Fibroblast of villous mesenchyme (primary cell): ENCODE measurements at places on chromosomes 4 and X. TPM values are rescaled to one million over a fixed set of nuclear protein-coding genes. Genes with fewer than 3 reads are reported as not detected.

DNA sequence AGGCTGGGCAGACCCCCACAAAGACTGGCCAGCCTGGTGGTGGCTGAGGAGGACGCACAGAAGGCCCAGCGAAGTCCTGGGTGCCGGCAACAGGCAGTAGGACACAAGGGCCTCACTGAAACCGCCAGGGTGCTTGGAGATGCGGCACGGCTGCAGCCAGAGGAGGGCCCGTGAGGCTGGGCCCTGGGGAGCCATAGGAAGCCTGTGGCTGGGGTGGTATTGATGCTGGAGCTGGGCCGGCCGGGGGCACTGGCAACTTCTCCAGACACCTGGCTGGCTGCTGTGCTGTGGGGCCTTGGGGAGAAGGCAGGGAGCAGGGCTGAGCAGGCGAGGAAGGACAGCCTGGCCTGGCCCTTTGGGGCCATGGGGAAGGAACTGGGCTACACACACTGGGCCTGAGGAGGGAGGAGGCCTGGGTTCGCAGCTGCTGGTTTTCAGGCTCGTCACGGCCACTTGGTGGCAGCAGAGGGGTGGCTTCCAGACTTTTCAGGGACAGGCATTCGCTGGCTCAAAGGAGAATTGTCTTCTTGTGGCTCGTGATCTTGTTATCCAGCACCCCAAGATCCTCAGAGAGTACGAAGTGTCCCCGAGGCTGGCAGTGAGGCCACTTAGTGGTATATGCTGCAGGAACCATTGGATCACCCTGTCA, 37.2 kb downstream of the ATP2B3 start:
- peak; percentile 44 for DNase-seq

DNA sequence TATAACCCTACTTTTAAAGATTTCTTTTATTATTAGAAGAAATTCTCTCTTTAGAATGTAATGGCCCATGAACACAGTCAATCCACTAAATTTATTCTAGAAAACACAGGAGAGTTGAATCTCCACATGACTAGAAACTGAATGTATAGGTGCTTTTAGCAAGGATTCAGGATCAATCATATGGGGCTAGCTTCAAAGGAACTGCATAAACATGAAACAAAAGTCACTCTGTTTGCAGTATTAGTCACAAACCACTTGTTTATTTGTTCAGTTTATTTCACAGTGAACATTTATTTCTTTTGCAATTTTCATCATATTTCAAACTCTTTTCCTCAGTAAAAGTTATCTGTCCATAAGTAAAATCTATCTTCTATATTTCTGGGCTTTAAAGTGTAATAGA, 1604.6 kb downstream of the PCDH18 start:
- DNase-seq: no peak

GRCh38 chr4:52036886-52037530, 1.1 kb downstream of the SGCB start:
- no peak for DNase-seq

DNA sequence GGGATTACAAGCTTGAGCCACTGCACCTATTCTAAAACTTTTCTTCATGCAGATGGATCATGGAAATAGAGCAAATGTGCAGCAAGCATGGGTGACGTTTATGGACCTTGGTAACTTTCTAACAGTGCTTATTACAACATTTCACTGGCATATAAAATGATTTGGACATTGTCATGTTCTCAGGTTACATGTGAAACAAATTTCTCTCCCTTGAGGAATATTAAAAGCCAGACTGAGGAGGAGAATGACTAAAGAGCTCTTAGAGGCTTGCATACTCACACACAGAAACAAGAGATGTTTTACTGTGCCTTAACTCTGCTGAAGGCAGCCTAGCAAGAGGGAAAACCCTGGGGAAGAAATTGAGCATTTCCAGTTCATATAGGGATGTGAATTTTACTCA, 38.6 kb upstream of the GPR101 start:
- DNase-seq: no peak

- no peak for DNase-seq
Measured at GRCh38 chr4:38785041-38785790, 2.4 kb upstream of the TLR10 start.

DNA sequence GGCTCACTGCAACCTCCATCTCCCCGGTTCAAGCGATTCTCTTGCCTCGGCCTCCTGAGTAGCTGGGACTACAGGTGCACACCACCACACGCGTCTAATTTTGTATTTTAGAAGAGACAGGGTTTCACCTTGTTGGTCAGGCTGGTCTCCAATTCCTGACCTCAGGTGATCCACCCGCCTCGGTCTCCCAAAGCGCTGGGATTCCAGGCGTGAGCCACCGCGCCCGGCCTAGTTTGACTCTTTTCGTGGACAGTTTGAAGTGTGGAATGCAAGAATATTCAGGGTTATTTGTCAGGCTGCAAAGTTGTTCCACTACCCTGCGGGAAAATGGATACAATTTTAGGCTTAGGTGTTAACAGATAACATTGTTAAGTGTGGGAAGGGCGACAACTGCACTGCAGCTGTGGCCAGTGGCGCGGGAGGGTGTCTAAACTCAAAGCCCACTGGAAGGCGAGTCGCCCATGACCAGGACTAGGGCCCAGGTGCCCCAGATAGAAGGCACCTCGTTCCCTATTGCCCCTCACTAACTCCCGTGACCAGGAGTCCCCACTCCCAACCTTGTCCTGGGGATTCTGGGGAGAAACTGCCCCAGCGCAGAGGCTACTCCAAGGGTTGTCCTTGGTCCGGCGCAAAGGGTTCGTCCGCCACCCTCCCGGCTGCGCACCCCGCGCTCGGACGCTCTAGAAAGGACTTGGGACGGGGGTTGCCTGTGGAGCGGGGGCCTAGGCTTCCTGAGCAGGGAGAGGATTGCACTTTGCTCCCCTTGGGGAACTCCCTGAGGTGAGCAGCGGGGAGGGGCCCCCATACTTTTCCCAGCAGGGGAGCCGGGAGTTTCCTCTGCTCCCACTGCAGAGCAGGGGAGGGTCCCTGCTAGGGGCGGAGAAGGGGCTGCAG, 1.1 kb upstream of the CD99 start:
- no peak for DNase-seq

GRCh38 chrX:74814681-74815080, 110.6 kb downstream of the NEXMIF start:
- DNase-seq: no peak

GRCh38 chr4:2427383-2428334, 8.9 kb downstream of the CFAP99 start:
- DNase-seq: no peak

DNA sequence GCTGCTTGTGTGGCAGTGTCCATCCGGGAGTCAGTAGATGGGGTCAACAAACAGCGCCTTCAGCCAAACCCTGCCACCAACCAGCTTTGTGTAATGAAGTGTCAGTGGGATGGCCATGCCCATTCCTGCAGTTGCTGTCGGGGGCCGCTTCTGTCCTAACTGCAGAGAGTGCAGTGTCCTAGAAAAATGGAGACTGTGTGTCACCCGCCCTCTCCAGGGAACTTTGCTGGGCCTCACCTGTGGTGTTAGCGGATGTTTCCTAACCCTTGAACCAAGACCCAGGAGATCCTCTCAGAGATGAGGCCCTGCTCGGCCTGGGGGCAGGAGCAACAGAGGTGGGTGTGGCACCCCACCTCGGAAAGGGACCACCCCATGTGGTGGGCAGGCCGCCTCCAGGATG, 35.3 kb upstream of the HGFAC start:
- no peak for DNase-seq

DNA sequence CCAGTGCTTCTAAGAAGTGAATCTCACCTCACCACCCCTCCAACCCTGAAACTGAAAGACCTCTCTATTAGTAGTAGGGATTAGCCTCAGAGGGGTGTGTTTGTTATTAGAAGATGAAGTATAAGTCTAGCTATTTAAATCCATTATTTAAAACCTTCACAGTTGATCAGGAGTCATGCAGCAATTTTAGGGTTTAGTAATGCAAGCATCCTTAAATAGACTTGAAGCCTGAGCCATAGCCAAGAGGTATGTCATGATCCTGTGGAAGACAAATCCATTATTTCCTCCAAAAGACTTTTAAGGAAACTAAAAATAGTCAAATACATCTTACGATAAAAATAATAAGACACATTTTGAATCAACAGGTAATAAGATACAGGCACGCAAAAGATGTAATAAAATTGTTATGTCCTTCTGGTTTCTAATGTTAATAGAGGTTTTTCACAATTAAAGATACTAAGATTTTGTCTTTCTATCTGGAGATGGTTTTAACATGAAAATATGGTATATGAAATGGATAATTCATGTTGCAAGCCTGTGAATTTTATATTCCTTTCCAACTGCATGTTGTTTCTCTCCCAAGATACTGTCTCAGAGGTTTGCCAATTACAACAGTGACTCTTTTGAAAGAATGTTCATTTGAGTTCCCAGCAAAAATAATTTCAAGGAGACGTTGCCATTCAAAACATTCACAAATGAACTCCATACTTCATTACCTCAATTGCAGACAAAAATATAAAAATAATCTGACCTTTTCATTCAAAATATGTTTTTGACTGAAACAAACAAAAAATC, 68.0 kb downstream of the LUZP4 start:
- no peak for DNase-seq

DNA sequence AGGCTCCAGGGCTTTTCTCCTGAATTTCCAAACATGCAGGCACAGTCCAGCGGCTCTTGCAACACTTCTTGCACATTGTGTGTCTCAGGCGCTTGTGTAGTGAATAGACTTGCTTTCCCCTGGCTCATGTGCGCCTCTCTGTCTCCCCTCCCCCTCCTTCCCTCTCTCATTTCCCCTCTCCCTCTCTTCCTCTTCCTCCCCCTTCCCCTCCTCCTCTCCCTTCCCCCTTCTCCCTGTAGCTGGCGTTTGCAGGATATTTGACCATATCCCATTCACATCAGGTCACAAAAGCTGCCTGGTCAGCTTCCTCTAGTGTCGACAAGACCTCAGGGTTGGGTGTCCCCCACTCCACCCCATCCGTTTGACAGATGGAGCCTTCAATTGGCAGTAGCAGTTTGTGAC, 2.4 kb downstream of the CHST7 start:
- DNase-seq: peak; percentile 64

GRCh38 chr4:89610236-89610635, 226.7 kb downstream of the SNCA start:
- DNase-seq: no peak

- peak; percentile 55 for DNase-seq
Measured at GRCh38 chrX:149570668-149571067, 16.6 kb downstream of the MAGEA9B start.

DNA sequence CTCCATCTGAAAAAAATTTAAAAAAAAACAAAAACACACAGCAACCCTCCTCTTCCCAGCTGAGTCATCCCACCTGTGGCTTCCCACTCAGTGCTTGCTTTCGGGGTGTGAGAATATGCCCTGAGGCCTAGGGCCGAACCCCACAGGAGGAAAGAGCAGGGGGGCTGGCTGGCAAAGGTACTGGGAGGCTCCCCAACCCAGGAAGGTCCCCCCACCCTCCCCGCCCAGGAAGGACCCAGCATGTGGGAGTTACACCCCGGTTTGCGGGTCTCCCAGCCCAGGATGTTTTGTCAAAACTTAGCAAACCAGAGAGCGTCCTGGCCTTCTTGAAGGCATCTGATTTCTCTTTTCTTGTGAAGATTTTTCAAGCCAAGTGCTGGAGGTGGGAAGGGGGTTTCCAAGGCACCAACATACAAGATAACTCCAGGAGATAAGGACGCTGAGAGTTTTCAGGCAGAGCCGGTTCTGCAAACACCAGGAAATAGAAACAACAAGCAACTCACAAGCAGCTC, 25.7 kb upstream of the CSF2RA start:
- DNase-seq: no peak

DNA sequence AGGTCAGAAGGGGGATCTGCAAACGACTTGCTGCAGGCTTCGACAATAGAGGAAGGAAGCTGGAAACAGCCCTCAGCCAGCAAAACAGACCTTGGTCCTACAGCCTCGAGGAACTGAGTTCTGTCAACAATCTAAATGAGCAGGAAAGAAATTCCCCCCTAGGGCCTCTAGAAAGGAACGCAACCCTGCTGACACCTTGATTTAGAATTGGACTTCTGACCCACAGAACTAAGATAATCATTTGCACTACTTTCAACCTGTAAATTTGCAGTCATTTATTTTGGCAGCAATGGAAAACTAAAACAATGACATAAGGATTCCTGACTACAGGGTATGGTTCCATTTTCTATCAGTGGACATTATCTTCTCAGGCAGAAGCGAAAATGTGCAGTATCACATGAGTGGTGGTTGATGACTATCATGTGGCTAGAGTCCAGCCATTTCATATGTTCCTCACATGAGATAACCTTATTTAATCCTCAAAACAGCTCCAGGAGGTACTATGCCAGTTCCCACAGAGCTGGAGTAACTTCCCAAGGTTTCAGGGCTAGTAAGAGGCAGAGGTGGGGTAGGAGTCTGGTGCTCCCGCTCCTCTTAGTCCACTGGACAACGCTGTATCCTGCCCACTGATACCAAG, 61.6 kb downstream of the SAT1 start:
- DNase-seq: peak; percentile 62

DNA sequence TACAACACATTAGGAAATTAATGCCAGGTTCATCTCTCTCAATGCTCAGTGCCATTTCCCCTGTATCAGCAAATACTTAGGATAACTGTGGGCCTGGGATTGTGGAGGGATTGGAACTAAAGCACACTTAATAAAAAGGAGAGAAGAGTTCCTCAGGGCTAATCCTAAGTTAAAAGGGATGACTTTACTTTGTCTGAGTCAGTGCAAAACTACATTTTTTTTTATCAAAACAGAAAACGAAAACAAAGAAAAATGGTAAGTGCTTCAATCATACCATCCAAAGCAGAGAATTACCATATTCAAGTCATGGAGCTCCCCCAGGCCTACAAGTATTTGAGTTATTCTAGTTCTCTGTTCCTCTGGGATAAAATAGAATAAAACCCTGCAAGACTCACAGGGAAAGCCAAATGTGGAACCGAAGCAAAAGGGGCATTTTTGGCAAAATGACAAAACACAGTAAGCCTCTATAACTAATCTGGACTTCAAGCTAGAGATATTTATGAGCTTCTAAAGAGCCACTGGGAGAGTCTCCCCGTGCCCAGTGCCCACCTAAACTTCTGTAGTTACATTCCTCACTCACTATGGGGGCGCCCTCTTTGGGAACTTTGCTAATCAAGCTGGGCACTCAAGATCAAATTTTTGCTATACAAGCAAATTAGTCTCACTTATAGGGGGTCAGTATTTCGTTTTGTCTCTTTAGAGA, 53.4 kb downstream of the PALLD start:
- DNase-seq: no peak

DNA sequence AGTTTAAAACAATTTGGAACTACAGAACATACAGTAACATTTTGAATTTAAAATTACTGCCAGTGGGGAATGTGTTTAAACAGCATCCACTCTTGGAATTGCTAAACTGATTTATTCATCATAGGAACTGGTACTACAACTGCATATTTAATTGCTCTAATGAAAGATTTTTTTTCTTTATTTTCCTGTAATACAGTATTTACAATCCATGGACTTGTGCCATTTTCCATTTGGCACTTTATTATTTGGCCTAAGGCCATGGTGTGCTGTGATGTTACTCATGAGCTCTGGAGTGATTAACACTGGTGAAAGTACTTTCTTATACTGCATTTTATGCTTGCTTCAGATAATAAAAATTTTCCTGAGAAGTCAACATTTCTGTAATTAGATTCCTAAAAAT, 69.7 kb upstream of the NUDT6 start:
- DNase-seq: no peak

GRCh38 chrX:129566073-129566472, 26.0 kb downstream of the OCRL start:
- DNase-seq: no peak

Gene HMGN5
- 0.43 and 2.6 TPM in 2 replicates for total RNA-seq

Gene RTL9
- total RNA-seq: under 0.01 TPM in 2 replicates

Gene RGN
- total RNA-seq: 3.5 and 6.5 TPM in 2 replicates

Gene TEX13B
- total RNA-seq: not detected in 2 replicates

Gene AKAP14
- not detected in 2 replicates for total RNA-seq

Gene PHOX2B
- total RNA-seq: not detected in 2 replicates
